Activated T-helper 1 cell treated with anti-CD3 and anti-CD28 coated beads, Interleukin-2, amount 50 U/mL, for 16 hours (primary cell): ENCODE measurements at places on chromosomes 1 and 21.

GRCh38 chr21:38244885-38245869 is 11.6 kb upstream of the KCNJ15 start:
- DNase-seq: peak; percentile 25

GRCh38 chr1:35661474-35661795 is 20.1 kb upstream of the PSMB2 start:
- no peak for DNase-seq

- no peak for DNase-seq
These were observed 59.5 kb downstream of the UROD start for GRCh38 chr1:45071567-45071966.

GRCh38 chr1:244273262-244273844 is 178.4 kb downstream of the ADSS2 start:
- DNase-seq: no peak

DNA sequence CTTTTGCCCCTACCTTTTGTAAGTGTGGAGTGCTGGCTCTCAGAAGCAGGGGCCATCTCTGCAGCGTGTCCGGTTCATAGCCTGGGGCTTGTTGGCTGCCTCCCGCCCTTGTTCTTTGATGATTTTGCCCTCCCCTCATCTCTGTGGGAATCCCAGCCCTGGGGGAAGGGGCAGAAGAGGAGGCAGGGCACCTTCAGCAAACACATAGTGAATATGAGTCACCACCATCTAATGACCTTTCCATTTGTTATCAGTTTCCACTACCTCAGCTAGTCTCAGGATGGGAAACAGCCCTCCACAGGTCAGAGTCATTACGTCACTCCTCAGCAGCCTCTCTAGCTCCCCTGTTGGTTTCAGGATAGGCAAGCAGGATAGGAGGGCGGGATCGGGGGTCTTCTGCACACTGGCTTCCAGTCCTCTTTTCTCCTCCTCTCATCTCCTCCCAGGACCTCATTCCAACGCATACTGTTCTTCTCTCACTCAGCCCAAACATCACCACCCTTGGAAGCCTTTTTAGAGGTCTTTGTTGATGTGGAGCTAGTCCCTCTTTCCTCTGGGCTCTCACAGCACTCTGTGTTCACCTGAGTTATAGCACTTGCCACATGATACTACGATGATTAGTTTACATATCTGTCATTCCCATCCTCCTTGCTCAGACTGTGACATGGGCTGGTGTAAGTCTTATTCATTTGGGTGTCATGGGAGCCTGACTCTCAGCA is 15.8 kb downstream of the GADD45A start:
- no peak for DNase-seq

GRCh38 chr1:218394416-218394815 is 49.3 kb downstream of the TGFB2 start:
- no peak for DNase-seq

DNA sequence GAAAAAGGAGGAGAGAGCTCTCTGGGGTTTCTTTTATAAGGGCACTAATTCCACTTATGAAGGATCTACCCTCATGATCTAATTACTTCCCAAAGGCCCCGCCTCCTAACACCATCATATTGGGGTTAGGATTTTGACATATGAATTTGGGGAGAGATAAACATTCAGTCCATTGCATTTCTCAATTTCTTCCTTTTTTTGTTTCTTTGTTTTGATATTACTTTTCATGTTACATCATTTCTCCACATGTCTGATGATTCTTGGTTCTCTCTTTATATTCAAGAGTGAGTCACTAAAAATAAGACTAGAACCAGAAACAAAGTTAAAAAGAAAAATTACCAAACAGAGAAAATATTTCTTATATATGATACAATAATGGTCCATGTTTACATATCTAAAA is 63.2 kb upstream of the DUSP10 start:
- DNase-seq: no peak

DNA sequence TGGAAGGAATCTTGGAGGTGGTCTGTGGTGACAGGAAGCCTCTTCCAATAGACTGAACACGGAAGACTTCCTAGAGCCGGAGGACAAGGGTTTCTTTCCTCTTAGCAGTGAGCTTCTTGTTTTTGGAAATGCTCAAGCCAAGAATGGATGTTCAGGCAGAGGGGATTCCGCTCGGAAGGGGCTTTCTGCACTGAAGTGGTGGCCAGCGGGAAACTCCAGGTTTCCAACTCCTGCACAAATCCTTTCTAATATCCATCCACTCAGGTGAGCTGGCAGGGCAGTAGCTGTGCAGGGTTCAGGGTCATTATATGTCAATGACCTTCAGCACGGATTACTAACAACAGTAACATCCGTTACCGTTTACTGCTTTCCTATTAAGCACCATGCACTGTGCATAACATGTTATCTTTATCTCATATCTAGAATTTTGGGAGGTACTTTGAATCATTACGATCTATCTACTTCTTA is 573 bp upstream of the CPT2 start:
- no peak for DNase-seq

DNA sequence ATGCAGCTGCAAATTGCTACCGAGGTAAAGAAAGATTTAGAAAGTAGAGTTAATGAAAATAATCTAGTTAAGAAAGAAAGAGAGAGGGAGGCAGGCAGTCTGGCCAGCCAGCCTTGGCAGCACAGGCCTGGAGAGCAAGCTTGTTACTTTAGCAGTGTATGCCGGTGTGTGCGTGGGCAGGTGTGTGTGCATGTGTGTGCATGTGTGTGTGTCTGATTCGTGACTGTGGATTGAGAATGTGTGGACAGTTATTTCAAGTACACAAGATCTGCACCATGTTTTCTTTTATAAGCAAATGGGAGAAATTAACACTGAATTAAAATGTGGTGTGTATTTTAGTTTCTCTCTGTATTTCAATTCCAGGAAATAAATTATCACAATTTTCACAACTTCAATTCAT is 211.6 kb downstream of the DSCAM start:
- DNase-seq: no peak

- no peak for DNase-seq
These were observed 62.3 kb upstream of the KCNA3 start for GRCh38 chr1:110736900-110737605.

DNA sequence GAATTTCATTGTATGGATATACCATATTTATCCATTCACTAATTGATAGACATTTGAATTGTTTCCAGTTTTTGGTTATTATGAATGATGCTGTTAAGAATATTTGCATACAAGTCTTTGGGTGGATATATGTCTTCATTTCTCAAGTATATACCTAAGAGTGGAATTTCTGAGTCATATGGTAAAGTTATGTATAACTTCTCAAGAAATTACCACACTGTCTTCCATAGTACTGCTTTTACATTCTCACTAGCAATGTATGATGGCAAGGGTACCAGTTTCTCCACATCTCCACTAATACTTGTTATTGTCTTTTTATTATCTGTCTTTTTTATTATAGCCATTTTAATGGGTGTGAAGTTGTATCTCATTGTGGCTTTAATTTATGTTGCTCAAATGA is 74.6 kb upstream of the TENT5C start:
- no peak for DNase-seq

DNA sequence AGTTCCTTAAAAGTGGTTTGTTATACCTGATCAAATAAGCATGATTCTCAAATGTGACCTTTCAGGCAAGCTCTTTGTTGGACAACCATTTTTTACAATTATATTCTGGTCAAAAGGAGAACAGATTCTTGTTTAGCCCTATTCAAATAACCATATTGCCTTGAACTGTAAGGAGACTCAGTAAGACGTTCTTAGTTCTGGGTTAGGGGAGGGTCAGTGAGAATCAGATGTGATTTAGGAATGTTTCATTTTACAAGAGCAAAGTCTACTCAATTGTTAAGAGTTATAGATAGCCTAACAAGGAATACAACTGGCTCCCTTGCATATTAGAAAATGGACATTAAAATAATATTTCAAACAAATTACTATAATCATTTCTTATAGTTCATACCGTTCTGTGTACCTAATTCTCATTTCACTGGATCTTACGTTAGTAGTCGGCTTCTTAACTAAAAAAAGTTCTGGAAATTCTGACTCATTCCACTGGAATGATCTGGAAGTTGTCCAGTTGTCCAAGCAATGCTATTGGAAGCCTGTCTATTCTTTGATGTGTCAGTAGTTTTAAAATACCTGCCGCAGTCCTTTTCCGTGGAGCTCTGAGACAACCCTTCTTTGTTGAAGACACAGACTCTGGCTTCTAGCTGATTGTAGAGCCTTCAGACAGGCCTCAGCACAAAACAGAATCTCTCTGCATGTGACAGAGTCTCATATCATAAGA is 88.8 kb downstream of the MAST2 start:
- no peak for DNase-seq

GRCh38 chr21:32138658-32139057 is 140.2 kb downstream of the MIS18A start:
- DNase-seq: no peak

- DNase-seq: no peak
These were observed 412.8 kb downstream of the AJAP1 start for GRCh38 chr1:5067246-5067645.

- DNase-seq: no peak
These were observed 25.6 kb downstream of the TOMM20 start for GRCh38 chr1:235102993-235103411.

- peak; percentile 22 for DNase-seq
These were observed 1.0 kb downstream of the PLEKHG5 start for GRCh38 chr1:6490181-6491080.

GRCh38 chr1:192067360-192067759 is 90.9 kb upstream of the RGS18 start:
- DNase-seq: no peak

GRCh38 chr1:80668372-80668771 is 1132.4 kb upstream of the ADGRL2 start:
- no peak for DNase-seq

DNA sequence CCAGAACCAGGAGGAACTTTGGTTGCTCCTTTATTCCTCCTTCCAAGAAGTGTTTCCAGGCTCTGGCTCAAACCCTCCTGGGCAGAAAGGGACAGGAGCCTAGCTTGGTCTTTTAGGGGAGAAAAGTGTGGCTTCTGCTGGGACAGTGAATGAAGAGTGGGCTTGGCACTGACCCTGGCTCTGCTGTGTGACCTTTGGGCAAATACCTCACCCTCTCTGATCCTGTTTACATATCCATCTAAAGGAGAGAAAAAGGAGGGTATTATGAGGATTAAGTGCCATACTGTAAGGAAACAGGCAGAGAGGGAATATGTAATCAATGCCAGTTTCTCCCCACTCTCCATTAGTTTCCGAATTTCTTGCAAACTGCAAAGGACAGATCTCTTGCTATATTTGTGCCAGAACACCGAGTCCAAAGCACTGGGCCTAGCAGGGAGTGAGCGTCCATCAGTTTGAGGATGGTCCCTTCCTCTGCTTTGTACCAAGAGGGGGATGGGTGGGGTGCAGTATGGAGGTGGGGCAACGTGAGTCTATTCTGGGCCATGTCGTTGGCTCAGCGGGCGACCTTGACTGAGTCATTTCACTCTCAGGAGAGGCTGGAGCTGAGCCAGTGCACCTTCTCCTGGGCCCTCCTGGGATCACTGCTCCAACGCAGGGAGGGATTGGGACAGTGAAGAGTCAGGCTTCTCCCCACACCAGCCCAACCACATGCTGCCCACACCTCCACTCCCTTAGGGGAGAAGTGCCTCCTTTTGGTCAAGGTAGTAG is 38.4 kb downstream of the IGSF21 start:
- no peak for DNase-seq

GRCh38 chr1:21935891-21936365 is 1.2 kb downstream of the HSPG2 start:
- DNase-seq: no peak

GRCh38 chr1:96978444-96978843 is 256.9 kb downstream of the PTBP2 start:
- DNase-seq: no peak

GRCh38 chr1:209627027-209627731 is 25.0 kb downstream of the LAMB3 start:
- DNase-seq: no peak

- DNase-seq: no peak
These were observed 41.5 kb downstream of the CAPN9 start for GRCh38 chr1:230788561-230789275.

DNA sequence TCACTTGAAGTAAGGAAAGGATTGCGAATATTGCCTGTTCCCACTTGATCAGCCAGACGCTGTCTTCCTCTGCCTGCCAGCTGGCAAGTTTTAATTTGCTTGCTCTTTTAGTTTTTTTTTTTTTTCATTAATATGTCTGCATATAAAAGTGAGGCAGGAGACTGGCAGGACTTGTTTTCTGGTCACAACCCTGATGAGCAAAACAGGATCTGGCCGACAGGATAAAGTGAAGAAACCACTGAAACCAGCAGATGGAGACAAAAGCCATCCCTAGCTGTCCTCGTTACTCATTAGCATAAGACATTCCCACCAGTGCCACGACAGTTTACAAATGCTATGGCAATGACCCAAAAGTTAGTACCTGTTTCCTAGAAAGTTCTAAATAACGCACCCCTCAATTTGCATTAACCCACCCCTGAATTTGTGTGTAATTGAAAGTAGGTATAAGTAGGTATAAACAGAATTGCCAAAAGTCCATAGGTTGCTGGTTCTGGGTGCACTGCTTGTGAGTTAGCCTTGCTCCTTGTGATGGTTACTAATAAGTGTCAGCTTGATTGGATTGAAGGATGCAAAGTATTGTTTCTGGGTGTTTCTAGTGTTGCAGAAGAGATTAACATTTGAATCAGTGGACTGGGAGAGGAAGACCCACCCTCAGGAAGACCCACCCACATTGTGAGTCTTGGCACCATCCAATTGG is 60.8 kb downstream of the ZNF684 start:
- no peak for DNase-seq

- DNase-seq: no peak
These were observed 234.2 kb upstream of the PTBP2 start for GRCh38 chr1:96487394-96487793.

- no peak for DNase-seq
These were observed 49.7 kb downstream of the TCP10L start for GRCh38 chr21:32535612-32536011.
